ENCODE measurements at places on chromosomes 1 and 21.

DNA sequence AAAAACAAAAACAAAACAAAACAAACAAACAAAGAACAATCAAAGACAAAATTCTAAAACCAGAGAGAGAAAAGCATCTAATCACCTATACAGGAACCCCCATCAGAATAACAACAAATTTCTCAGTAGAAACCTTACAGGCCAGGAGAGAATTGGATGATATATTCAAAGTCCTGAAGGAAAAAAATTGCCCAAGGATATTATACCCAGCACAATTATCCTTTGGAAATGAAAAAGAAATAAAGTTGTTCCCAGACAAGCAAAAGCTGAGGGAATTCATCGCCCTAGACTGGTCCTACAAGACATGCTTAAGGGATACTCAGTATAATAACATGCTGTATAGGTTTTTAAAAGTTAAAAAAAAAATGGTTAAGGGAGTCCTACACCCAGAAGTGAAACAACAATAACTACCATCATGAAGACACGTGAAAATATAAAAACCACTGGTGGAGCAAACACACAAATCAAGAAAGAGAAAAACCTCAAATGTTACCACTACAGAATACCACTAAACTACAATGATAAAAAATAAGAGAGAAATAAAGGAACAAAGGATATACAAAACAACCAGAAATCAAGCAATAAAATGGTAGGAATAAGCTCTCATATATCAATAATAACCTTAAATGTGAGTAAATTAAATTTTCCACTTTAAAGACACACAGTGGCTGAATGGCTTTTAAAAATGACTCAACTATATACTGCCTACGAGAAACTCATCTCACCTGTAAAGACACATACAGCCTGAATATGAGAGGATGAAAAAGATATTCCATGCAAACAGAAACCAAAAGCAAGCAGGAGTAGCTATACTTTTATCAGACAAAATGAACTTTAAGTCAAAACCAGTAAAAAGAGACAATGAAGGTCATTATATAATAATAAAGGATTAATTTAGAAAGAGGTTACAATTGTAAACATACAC, 121.9 kb downstream of the ACBD6 start:
- DNase-seq, result no peak

DNA sequence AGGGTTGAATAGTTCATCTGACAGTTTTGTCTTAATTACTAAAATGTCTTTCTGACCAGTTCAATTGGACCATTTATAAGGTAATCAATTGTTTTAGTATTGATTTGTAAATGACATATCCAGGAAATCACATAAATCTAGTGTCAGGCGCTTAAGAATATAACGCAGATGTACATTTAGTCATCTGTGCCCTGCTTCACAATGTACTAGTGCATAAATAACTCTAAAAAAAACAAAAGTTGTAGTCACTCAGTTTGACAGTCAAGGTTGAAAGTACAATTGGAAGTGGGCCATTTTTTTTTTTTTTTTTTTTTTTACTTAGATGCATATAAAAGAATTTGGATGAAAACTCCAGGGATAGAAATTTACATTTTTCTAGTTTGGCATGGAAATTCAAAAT, 490.4 kb downstream of the PTPRC start:
- DNase-seq, result no peak

DNA sequence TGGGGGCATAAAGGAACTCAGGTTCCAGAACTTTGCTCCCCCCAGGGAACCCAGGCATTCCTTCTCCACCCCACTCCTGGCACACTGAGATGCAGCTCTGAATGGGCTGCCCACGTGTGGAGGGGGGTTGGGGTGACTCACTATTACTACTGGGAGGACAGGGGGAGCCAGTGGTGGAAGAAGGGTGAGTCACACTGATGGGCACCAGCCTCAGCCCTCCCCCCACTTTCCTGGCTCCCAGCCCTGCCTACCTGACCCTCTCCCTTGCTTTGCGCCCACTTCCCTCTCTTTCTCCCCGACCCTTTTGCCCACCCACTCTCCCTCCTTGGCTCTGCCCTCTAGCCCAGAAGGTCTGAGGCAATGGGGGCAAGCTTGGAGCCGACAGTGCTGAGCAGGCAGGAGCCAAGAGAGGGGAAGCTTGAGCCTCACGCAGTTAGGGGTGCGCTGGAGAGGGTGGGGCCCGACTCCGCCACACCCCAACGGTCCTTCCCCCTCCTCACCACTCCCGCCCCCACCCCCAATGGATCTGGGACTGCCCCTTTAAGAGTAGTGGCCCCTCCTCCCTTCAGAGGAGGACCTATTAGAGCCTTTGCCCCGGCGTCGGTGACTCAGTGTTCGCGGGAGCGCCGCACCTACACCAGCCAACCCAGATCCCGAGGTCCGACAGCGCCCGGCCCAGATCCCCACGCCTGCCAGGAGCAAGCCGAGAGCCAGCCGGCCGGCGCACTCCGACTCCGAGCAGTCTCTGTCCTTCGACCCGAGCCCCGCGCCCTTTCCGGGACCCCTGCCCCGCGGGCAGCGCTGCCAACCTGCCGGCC, at the start of gene LMNA:
Gene LMNA (plus strand): TSS at position 611 of the 818 bp plus-strand sequence. CDS start 208 bp downstream, outside the sequence.
- peak; percentile 77 for DNase-seq

DNA sequence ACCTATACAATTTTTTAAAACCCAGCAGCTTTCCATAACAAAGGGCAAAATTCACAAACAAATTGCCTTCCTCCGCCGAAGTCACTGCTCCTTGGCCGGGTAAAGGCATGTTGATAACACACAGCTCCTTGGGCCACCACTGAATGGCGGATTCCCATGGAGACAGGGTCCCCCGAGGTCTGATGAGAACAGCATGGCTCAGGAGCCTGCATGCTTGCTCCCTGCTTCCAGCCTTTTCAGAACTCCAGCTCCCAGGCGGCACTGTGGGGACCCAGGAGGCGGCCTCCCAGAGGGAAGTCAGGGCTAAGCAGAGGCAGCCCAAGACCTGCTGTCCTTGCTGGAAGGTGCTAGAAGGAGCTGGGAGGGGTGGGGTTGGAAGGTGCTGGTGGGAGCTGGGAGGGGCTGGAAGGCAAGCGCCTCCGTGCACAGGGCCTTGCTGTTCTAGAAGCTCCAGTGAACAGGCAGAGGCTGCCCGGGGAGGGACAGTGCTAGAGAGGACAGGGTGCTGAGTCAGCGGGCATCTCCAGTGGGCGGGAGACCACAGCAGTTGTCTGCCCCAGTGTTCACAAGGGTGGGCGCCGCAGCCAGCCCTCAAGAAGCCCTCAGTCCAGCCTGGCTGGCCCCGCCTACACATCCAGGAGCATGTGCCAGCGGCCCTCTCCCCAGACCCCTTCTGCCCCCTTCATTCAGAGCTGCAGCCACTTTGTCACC, 35.1 kb downstream of the PRDM16 start:
- DNase-seq, result no peak

- DNase-seq, result no peak
Observed at GRCh38 chr21:43764576-43765495, 11.3 kb downstream of the CSTB start.

- DNase-seq, result no peak
Observed at GRCh38 chr1:113534130-113534817, 144.0 kb downstream of the MAGI3 start.

DNA sequence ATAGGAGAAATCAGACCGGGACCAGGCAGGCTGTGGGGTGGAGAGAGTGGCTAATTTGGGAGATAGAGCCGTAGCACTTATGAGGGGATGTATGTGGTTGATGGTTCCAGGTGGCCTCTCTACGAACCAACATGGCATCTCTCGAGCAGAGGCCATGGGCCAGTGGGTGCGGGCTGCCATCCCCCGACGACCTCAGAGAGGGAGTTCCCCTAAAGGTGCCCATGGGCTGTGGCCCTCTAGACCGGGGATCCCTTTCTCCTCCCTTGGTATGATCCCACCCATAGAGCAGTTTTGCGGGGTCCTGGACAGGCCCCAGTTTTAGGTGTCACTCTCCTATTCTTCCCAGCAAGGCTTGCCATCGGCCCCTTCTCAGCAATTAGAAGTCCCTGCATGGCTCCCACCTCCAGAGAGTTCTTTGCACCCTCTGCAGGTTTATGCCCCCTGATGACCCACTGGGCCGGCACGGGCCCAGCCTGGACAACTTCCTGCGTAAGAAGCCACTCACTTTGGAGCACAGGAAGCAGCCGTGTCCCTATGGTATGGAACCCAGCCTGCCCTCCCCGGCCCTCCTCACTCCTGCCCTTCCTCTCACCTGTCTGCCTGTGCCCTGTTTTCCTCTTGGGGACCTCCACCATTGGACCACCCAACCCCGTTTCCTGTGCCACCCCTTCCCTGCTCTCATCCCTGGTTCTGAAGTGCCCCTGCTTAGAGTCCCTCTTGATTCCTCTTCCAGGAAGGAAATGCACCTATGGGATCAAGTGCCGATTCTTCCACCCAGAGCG, 7.8 kb downstream of the ZC3H12A start:
- DNase-seq, result no peak

DNA sequence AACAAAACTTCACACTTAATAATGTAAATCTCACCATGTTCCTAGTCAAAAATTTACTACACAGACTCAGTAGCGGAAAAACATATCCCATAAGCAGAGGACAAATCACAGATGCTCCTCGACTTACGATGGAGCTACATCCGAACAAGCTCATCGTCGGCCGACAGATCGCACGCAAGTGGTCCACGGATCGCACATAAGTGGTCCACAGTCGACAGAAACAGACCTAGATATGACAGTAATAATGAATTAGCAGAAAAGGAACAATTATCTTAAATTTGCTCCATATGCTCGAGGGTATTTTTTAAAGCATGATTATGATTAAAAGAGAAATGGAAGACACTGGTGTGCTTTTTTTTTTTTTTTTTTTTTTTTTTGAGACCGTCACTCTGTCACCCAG, 36.3 kb downstream of the WDR4 start:
- no peak for DNase-seq

DNA sequence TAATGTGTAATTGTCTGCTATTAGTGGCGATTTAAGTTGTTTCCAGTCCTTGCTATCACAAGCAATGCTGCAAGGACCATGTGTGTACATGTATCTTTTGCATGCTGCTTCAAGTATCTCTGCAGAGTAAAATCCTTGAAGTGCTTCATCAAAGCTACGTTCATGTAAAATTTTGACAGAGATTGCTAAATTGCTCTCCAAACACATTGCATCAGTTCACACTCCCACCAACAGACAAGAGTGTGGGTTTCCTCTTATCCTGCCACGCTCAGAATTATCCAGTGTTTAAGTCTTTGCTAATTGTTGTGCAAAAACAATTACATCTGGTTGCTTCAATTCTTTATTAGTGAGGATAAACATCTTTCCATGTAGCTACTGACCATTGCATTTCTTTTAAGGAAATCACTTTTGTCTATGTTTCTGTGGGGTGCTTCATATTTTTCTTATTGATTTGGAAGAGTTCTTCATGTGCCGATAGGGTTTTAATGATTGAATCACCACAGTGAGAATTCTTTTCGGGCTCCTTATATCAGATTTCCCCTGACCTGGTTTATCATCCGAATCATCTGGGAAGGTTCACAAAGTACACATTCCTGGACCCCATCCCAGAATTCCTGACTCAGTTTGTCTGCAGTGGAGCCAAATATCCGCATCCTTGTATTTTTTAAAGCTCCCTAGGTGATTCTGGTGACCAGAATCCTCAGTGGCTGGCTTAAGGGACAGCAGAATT, 56.3 kb upstream of the GALNT2 start:
- DNase-seq, result no peak

DNA sequence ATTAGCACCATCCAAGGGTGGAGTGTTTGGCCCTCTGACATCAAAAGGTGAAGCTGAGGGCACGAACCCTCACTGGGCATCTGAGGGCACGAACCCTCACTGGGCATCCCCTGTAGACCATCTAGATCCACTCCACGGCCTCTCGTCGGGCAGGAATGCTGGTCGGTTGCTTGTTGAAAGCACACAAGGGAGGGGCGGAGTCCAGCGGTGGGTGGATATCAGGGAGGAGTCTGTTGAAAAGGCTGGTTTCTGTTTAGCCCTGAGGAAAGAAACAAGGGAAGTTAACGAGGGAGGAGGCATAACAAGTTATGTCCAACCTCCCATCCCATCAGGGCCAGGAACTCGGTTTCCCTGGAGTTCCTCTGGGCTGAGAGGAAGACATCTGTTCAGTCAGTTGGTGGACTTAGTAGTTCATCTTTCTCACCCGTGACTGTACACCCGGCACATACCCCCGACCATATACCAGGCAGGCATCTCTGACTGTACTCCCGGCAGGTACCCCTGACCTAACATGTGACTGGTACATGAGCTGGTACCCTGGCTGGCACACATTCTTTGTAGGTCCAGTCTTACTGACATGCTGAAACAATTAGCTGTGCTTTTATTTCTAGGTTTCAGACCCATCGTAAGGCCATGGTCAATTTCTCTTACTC, 32.1 kb upstream of the PDE9A start:
- no peak for DNase-seq

- no peak for DNase-seq
Observed at GRCh38 chr1:117590273-117590925, 15.4 kb upstream of the TENT5C start.

DNA sequence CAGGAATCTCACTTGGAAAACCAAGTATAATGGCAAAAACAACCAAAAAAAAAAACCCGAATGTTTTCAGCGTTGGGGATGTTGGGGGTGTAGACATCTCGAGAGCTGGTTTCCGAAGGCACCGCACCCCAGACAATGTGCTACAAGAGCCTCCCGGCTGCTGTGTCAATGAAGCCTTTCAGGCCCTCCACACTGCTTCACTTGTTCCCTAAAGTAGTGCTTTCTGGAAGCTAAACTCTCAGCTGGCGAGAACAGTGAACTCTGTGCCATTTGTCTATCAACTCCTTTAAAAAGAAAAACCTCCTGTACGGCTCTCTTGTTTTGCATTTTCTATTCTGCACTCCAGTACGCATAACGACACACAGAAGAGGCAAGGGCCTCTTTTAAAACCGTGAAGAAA, 32.5 kb downstream of the PLEKHO1 start:
- DNase-seq, result no peak
